ENCODE measurements at places on chromosomes 12 and 14.

DNA sequence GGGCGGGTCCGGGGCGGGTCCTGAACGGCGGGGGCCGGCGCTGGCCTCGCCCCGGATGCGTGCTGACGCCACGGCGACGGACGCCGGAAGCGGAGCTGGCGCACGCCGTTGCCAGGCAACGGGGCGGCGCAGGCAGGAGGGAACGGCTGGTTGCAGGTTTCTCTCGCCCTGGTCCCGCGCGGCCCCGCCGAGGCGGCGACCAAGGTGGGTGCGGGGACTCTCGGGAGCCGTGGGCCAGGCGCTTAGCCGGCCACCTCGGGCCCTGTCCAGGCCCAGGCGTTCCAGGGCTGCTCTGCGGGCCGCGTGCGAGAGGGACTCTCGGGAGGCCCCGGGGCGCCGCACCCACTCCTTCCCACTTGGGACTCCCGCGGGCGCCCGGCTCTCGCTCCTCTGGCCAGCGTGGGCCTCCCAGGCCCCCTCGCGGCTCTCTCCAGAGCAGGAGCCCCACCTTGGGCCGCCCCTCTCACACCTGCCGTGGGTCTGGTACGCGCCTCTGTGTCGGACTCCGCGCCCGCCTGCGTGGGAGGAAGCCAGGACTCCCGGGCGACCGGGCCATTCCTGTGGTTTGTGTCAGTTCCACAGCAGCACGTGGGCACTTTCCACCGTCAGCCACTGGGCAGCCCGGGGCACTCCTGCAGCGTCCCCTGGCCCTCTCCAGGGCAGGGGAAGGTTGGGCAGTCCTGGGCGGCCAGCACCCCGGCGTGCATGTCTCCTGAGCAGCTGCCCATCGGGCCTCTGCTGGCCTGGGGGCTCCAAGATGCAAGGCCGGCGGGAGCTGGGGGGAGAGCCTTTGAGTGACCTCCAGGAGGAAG lies at the start of gene CLBA1:
Gene CLBA1 (plus strand): TSS at position 114 of the 812 bp plus-strand sequence. CDS start 644 bp downstream, at position 758.
- DNase-seq = peak; percentile 88

DNA sequence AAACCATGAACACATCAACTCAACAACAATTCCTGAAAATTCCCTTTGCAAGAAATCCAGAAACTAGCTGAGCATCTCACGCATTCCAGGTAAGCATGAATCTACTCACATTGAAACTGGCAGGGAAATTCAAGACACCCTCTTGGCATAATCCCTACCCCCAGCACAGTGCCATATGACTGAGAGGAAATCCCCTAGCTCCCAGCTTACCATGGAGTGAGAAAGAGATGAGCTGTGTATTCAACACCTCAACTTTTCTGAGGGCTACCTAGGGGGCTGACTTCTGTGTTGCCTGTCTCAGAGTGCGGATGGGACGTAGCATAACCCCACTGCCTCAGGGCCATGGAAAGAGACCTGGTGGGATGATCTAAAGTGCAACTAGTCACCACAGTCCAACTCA lies 37.7 kb upstream of the GPR132 start:
- DNase-seq = no peak

DNA sequence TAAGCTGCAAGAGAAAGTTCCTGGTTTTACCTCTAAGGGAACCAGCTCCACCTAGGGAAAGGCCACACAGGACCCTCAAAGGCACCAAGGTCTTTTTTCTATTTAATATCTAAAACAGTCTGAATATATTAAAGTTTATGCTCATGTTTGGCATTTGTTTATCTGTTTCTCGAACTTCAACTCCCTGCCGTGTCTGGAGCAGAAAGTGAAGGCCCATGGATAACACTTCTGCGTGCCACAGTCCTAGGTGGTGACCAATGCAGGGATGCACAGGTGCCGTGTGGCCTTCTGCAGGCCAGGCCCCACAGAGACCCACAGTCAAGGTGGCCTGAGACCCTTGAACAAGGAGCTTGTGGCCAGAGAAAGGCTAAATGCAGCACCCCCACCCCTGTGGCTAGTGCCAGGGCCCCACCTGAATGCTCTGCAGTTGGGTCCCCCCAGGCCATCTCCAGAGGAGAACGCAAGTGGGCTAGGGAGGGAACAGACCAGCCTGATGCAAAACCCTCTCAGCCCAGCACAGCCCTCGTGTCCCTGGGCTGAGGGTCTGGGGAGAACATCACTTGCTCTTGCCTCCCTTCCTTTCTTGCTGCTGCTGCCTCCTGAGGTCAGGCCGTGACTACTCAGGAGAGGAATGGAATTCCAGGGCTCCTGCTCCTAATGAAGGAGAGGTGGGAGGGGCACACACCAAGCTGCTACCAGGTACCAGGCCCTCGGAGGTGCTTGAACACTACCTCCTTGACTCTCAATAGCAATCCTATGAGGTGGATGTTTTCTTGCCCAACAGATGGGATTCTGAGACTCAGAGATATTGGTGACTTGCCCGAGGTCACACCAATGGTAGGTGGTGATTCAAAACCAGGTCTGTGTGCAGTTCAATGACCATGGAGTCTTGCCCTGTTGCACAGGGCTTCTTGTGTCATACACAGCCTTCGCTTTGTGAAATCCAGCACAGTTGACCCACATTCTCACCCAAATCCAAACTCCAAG lies 45.4 kb downstream of the PSMA6 start:
- no peak for DNase-seq

DNA sequence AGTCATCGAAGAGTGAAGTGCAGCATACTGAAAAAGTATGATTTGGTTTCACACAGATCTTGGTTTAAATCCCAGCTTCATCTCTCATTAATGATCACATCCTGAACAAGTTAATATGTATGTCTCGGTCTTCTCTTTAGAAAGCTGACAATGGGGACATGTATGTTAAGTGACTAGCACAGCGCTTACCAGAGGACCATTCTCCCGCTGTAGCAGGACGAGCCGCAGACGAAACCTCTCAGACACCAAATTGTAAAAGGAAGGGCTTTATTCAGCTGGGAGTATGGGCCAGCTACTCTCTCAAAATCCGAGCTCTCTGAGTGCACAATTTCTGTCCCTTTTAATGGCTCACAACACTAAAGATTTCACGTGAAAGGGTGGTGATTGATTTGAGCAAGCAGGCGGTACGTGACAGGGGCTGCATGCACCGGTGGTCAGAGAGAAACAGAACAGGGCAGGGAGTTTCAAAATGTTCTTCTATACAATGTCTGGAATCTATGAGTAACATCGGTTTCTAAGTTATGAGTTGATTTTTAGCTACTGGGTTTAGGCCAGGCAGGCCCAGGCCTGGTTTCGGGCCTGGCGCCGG lies 682.4 kb downstream of the DIO2 start:
- no peak for DNase-seq

DNA sequence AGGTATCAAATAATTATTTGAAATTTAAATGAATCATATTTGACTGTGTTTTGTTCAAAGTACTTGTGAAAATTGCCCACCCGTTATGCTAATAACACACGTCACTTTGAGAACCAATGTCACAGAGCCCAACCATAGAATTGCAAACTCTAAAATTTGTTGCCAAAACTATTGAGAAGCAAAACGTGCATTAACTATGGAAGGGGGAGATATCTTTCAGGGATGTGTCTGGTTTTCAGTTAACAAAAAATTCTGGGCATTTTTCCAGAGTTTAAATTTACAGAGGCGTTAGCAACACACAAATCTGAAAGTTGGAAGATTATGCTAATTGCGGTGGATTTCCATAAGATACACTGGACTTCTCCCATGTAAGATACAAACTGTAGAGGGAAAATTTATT lies 371.8 kb upstream of the E2F7 start:
- DNase-seq = no peak

GRCh38 chr12:124041907-124042306 lies 68.9 kb downstream of the ZNF664 start:
- DNase-seq = no peak

DNA sequence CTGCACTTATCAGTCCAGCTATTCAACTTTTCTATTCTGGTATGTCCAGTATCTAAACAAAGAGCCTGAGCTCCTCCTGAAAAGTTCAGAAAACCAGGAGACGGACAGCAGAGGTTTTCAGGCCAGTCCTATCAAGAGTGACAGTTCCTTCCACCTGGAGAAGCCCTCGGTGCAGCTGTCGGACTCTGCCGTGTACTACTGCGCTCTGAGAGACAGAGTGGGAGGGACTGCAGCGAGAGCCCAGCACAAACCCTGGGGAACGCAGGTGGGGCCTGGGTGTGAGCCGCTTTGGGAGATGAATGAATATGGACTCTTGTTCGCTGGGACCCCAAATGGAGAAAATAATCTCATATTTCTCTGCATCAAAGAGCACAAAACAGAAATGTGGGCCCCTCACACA lies 329.8 kb upstream of the OR4E1 start:
- DNase-seq = no peak

GRCh38 chr12:57838594-57839302 lies 7.8 kb downstream of the CTDSP2 start:
- peak; percentile 39 for DNase-seq

GRCh38 chr14:58697930-58698642 lies 60.3 kb downstream of the DACT1 start:
- DNase-seq = no peak
